Tibial nerve (tissue), 4 donors: ENCODE measurements at places on chromosomes 1 and 21. TPM values are rescaled to one million over a fixed set of nuclear protein-coding genes. Genes with fewer than 3 reads are reported as not detected.

The PEX19 gene
- 66.6 TPM for total RNA-seq

The FMN2 gene
- total RNA-seq: 24.5 TPM

The GNG12 gene
- 55.9 TPM for total RNA-seq

The EFNA1 gene
- 33.7 TPM for total RNA-seq

The KCNH1 gene
- total RNA-seq: 10.0 TPM

GRCh38 chr1:33177996-33178540 lies 3.8 kb downstream of the TRIM62 start:
- DNase-seq: no peak

DNA sequence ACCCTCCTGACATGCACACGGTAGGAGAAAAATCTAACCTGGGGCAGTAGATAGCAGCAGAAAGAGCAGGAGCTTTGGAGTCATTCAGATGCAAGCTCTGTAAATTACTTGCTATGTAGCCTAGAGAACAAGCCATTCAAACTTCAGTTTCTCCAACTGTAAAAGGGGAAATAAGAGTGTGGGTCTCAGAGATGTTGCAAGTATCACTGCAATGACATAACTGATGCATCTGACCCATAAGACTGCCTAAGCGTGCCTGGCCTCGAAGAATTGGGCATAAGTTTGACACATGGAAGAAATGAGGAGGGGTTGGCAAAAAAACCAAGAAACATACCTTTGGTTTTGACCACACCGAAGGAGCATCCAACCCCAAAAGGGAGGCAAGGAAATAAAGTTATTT lies 5.2 kb downstream of the AK2 start:
- no peak for DNase-seq

DNA sequence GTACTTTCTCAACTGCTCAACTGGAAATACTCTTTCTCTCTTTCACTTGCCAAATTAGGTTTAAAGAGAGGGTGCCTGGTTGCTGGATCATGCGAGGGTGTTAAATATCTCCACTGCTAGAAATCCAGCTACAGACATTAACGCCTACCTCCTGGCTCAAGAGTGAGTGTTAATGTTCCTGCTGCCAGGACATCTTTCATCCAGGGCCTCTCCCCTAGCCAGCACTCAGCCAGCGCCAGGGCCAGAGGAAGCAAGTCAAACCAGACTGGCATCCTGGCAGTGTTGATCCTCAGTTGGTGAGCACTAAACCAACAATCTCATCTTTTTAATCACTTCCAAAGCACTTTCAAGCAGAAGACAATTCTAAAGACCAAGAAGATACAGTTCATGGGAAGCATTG lies 92.9 kb upstream of the BARHL2 start:
- DNase-seq: no peak

DNA sequence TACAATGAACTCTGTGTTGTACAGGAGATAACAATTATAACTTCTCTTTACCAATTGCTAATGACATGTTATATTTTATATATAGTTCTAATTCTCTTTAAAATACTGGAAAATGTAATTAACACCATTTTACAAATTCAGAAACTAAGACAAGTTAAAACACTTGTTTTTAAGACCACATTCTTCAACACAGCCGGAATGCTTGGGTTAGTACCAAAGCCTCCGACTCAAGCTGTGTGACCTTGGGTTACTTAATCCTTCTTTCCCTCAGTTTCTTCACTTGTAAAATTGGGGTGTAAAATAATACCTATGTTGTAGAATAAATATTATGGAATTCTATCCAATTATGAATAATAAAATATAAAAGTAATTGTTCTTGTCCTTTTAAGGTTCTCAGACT lies 378.7 kb downstream of the USH2A start:
- no peak for DNase-seq

DNA sequence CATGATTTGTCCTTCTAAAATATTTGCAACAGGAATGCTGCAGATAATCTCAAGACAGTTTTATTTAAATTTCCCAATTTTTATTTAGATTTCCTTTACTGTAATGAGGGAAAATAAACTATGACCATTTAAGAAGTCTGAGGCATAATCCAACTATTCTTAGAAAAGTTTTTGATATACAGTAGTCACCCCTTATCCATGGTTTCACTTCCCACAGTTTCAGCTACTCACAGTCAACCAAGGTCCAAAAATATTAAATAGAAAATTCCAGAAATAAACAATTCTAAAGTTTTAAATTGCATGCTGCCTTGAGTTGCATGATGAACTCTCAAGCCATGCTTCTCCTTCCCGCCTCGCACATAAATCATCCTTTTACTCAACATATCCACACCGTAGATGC lies 33.3 kb downstream of the TOR3A start:
- no peak for DNase-seq

DNA sequence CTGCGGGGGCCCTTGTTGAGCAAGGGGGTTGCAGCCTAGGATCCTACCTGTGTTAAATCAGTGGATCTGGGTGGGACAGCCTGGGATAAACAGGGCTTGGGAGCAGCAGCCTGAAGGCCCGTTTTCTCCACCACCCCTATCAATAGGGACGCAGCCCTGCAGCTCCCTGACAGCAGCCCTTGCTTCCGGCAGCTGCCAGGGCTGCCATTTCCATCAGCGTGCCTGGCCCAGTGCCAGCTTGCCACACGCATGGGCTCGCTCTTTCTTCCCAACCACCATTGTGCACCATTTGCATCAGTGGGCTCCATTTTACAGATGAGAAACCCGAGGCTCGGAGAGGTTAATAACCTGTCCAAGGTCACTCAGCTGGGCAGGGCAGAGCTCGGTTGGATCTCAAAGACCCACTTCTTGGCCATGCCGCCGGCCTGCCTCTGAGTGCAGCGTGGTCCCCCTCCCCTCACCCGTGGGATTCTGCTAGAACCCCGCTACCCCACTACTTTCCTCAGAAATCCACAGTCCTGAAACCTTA lies 3.8 kb downstream of the WNT4 start:
- DNase-seq: no peak

DNA sequence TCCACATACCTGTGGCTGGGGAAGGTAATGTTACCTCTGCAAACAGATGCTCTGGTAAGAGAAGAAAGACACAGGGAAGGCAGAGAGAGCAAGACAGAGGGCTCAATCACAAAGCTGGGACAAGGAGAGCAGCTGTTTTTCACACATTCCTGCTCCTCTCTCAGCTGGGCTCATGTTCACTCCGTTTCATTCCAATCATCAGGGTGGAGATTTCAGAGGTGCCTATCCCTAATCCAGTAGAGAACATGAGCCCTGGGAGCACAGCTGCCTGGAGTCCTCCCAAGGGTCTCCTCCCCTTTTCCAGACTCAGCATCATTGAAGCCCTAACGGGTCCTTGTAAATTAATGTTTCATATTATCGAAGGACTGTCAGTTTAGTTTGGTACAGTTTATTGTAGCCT lies 19.4 kb downstream of the GADD45A start:
- no peak for DNase-seq
